Spinal cord (tissue), 10 donors: ENCODE measurements at places on chromosomes 11 and 22. TPM values are rescaled to one million over a fixed set of nuclear protein-coding genes. Genes with fewer than 3 reads are reported as not detected.

DNA sequence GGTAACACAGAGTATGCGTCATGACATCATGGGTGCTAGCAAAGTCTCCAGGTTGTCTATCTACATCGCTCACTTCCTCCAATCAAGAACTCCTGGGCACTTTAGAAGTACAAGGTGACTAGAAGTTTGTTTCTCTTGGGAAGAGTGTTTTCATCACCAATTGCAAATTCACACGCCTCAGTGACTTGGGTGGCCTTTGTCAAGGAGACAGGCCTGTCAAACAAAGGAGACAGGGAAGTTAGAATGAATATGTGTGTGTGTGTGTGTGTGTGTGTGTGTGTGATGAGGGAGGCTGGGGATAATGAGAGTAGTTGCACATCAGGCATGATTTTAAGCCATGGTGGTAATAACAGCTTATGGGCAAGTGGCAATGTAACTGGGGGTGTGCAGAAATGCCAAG, 953.2 kb downstream of the OPCML start:
- H3K27me3 ChIP-seq = no peaks in the 10 kb centered on the region
- H3K27ac ChIP-seq = no peak overlapping the region
- no peak for DNase-seq
- H3K4me1 ChIP-seq = no peaks in the 10 kb centered on the region
- H3K4me3 ChIP-seq = no peak overlapping the region

DNA sequence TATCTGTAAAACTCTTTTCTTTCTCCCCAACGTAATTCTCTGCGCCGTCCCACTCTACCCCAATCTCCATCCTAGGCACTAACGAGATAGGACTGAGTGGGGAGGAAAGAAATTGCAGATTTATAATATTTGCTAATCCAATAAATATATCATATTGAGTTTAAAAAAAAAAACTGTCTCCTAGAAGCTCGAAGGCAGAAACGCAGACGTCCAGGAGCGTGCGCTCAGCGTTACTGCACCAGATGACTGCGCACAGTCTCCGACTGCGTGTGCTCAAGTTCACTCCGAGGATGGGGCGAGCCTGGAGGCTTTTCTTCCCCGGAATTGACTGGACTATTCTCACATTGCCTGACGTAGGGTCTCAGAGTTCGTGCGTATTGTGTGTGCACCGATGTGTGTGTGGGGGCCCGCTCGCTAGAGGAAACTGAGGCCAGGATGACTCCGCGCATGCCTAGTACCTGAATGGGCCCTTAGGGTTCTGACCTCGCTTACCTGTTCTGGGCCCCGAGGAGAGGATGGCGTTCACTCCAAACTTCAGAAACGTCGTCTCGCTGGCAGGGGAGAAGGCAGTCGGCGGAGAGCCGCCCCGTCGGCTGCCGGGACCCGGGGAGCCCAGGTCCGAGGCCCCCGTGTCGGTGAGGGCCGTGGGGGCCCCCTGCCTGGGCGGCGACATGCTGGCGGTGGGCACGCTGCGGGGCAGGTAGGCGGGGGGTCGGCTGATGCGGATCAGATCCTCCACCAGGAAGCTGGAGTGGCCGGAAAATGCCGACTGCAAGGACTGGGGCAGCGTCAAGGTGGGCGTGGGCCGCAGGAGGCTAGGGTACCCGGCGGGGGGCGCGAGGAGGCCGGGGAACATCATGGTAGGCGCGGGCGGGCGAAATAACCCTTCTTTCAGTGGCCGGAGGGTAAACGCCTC, 551 bp downstream of the DBX1 start:
- peaks cover 99% of the 10 kb centered on the region for H3K27me3 ChIP-seq
- H3K27ac ChIP-seq = no peak overlapping the region
- peaks cover 53% of the 10 kb centered on the region for H3K4me1 ChIP-seq
- DNase-seq = peak; percentile 59
- no peaks in the 10 kb centered on the region for H3K36me3 ChIP-seq
- no peak overlapping the region for H3K4me3 ChIP-seq

- DNase-seq = peak; percentile 91
- no peak overlapping the region for H3K4me3 ChIP-seq
- H3K36me3 ChIP-seq = peaks cover 9% of the 10 kb centered on the region
- peak overlapping the region; percentile 54 for H3K27ac ChIP-seq
- peaks cover 17% of the 10 kb centered on the region for H3K4me1 ChIP-seq
- no peaks in the 10 kb centered on the region for H3K27me3 ChIP-seq
Observed at GRCh38 chr11:9066433-9066925, 24.9 kb downstream of the SCUBE2 start.

- H3K27me3 ChIP-seq = peaks cover 3% of the 10 kb centered on the region
- H3K4me1 ChIP-seq = peaks cover 18% of the 10 kb centered on the region
- no peak for DNase-seq
- no peaks in the 10 kb centered on the region for H3K36me3 ChIP-seq
Observed at GRCh38 chr11:126502982-126503381, 147.5 kb downstream of the ST3GAL4 start.

OR4C12 gene
- total RNA-seq = not detected

RAB3IL1 gene
- total RNA-seq = 12.8 TPM

DNA sequence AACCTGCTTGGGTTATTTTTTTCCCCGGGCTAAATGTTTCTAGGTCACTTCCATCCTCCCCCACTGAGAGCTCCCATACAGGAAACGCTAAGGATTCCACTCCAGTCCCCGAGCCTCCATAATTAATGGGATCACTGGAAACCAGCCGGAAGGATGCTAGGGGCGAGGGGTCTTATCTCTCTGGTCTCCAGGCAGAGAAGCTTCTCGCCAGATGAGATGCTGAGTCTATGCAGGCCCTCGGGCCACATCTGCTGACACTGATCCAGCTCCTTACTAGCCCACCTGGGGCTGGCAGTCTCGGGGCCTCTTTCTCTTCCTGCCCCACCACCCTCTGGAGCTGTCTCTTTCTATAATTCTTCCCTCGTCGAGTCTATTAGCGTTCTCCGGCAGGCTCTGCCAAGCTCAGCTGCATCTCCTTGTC, 125.9 kb upstream of the SYT13 start:
- H3K4me1 ChIP-seq = peaks cover 27% of the 10 kb centered on the region
- no peaks in the 10 kb centered on the region for H3K36me3 ChIP-seq
- no peaks in the 10 kb centered on the region for H3K27me3 ChIP-seq

- no peak overlapping the region for H3K27ac ChIP-seq
- H3K36me3 ChIP-seq = no peaks in the 10 kb centered on the region
- no peak overlapping the region for H3K4me3 ChIP-seq
- no peaks in the 10 kb centered on the region for H3K27me3 ChIP-seq
Observed at GRCh38 chr22:34001701-34002466, 81.6 kb upstream of the LARGE1 start.

- peaks cover 13% of the 10 kb centered on the region for H3K36me3 ChIP-seq
- H3K4me3 ChIP-seq = no peak overlapping the region
- H3K27me3 ChIP-seq = no peaks in the 10 kb centered on the region
- no peak for DNase-seq
- H3K27ac ChIP-seq = no peak overlapping the region
Observed at GRCh38 chr11:72740562-72741428, 11.4 kb downstream of the ARAP1 start.

GRCh38 chr11:119479685-119480275, 56.8 kb upstream of the THY1 start:
- DNase-seq = no peak
- H3K27ac ChIP-seq = no peak overlapping the region
- peaks cover 29% of the 10 kb centered on the region for H3K4me1 ChIP-seq
- no peak overlapping the region for H3K4me3 ChIP-seq
- H3K27me3 ChIP-seq = no peaks in the 10 kb centered on the region
- H3K36me3 ChIP-seq = no peaks in the 10 kb centered on the region

OR6T1 gene
- total RNA-seq = not detected

DNA sequence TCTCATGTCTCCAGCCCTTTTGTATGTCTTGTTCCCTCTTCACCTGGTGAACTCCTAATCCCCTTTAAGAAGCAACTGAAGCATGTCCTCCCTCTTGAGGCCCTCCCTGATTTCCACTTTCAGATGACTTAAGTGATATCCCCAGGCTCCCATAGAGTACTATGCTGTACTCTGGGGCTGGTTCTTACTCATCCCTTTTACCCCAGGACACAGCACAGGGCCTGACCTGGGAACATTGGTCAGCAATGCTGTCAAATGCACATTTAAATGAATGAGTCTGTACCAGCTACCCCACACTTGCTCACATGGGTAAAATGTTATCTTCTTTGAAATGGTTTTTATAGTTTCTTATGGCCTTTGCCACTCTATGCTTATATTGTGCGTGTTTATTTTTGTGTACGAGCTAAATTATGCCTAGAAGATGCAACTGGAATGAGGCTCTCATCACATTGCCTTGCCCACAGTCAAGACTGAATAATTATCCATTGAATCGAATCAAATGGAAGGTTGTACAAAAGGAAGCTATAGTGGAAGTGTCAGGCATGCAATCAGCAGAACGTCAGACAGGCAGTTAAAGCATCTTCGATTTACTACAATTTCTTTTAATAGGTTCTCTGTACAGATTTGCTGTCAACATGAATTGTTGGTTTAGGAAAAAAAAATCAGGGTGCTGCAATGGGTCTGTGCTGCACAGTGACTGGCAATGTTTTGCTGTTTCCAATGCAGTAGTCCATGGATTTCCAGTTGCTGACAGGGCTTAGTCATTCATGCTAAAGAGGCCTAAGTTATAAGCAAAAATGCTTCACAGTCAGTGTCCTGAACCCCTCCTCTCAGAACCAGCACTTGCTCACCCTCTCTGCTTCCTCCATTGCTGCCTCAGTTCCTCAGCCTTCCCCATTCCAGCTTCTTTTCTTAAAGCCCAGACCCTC, 79.5 kb downstream of the PARVA start:
- H3K4me3 ChIP-seq = no peak overlapping the region
- no peaks in the 10 kb centered on the region for H3K27me3 ChIP-seq
- no peak for DNase-seq

- peaks cover 45% of the 10 kb centered on the region for H3K4me1 ChIP-seq
- H3K27ac ChIP-seq = no peak overlapping the region
- H3K4me3 ChIP-seq = no peak overlapping the region
- no peak for DNase-seq
Observed at GRCh38 chr11:12246989-12247388, 130.4 kb upstream of the PARVA start.

DNA sequence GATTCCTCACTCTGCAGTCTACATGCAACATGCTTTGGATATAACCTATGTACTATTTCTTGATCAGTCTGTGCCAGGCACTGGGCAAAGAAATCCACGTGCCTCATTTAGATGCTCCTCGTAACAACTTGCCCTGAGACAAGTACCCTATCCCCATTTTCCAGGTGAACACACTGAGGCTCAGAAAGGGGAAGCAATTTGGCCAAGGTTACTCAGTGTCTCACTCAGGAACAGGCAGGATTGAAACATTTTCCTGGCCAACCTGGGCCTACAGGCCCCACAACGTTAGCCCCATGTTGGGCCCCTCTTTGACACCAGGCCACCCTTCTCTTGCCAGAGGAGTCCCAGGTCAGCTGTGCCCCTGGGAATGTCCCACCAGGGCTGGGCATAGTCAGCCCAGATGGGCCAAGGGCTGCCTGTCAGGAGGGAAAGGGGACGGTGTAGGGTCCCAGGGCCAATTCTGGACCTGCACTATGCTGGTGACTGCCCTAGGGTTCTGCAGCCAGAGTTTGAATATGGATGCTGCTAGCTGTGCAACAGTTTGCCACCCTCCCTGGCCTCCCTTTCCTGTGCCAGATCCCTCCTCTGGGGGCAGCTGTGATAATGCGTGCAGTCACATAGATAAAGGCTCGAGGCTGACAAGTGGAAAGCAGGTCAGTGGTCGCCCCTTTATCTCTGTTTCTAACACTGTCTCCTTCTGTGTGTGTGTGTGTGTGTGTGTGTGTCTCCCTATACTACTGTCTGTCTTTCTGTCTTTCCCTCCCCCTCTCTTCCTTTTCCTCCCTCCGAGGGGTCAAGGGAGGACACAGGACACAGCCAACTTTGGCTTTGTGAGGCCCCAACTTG, 10.4 kb upstream of the EMID1 start:
- no peak for DNase-seq
- no peaks in the 10 kb centered on the region for H3K36me3 ChIP-seq
- no peaks in the 10 kb centered on the region for H3K4me1 ChIP-seq
- H3K27me3 ChIP-seq = no peaks in the 10 kb centered on the region

DNA sequence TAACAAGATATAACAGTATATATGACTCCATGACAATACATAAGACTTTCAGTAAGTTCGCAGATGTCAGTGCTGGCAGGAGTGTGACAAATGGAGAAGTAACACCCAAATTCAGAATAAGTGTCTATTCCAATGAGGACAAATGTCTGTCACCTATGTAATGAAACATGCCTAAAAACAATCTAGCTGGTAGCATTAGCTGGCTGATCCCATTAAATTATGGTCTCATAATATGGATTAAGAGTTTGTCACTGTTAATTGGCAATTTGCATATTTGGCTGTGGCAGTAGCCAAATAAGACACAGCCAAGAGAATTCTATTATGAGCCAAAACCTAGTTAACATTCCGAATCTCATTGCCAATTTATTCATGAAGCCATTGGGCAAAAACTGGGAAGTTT, 30.2 kb upstream of the CAVIN3 start:
- no peak overlapping the region for H3K4me3 ChIP-seq
- H3K27me3 ChIP-seq = no peaks in the 10 kb centered on the region
- H3K4me1 ChIP-seq = peaks cover 2% of the 10 kb centered on the region
- H3K36me3 ChIP-seq = no peaks in the 10 kb centered on the region
- H3K27ac ChIP-seq = no peak overlapping the region

- H3K36me3 ChIP-seq = peaks cover 16% of the 10 kb centered on the region
- no peak overlapping the region for H3K27ac ChIP-seq
- no peak overlapping the region for H3K4me3 ChIP-seq
Observed at GRCh38 chr22:46122980-46123693, 27.2 kb upstream of the PPARA start.

PIWIL4 gene
- total RNA-seq = 7.8 TPM

DNA sequence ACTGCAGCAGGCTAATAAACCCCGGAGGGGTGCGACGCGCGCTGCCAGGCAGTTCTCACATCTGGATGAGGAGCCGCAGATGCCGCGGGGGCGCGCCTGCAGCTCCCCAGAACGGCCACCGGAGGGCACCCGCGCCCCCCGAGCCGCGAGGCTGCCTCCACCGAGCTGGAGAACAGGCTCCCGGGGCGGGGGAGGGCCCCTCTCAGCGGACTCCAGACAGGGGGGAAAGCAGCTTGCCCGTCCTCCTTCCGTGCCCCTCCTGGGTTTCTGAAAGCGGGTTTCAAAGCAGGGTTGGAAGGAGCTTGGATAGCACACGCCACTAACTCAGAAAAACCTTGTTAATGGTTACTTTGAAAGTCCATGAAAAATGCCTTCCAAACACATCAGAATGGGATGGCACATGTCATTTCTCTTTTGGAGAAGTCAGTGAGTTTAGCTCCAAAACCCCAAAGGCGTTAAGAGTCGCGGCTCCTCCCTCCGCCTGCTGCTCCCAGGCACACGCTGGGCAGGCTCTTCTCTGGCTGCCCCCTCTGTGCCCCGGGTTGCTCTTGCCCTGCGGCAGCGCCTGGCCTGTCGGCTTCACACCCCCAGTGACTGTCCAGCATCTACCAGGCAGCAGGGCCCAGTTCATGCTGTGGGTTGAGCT, 317.8 kb downstream of the NTM start:
- peaks cover 45% of the 10 kb centered on the region for H3K4me1 ChIP-seq
- H3K36me3 ChIP-seq = peaks cover 11% of the 10 kb centered on the region
- H3K27me3 ChIP-seq = no peaks in the 10 kb centered on the region
- DNase-seq = peak; percentile 83
- H3K27ac ChIP-seq = no peak overlapping the region
- H3K4me3 ChIP-seq = peak overlapping the region; percentile 0

DNA sequence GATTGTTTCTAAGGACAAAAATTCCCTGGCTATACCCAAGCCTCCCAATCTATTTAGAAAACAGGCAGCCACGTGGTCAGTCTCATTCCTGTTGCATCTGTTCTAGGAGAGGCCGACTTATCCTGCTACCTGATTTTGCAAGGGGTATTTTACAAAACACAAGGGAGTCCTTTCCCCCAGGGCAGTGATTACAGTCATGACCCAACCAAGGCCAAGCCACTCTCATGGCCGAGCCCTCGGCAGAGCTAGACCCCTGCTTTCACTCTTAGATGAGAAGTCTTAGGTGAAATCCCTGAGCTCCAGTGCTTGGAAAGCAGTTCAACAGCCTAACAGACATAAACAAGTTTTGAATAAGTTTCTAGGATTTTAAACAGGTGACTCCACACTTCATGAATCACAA, 89.0 kb upstream of the PITPNB start:
- H3K4me3 ChIP-seq = no peak overlapping the region
- H3K36me3 ChIP-seq = peaks cover 36% of the 10 kb centered on the region
- H3K27me3 ChIP-seq = no peaks in the 10 kb centered on the region
